ENCODE measurements at places on chromosomes 12 and 14. TPM values are rescaled to one million over a fixed set of nuclear protein-coding genes. Genes with fewer than 3 reads are reported as not detected.

GRCh38 chr12:7797698-7798398 lies 8.6 kb downstream of the NANOG start:
- peak; percentile 34 for DNase-seq

DNA sequence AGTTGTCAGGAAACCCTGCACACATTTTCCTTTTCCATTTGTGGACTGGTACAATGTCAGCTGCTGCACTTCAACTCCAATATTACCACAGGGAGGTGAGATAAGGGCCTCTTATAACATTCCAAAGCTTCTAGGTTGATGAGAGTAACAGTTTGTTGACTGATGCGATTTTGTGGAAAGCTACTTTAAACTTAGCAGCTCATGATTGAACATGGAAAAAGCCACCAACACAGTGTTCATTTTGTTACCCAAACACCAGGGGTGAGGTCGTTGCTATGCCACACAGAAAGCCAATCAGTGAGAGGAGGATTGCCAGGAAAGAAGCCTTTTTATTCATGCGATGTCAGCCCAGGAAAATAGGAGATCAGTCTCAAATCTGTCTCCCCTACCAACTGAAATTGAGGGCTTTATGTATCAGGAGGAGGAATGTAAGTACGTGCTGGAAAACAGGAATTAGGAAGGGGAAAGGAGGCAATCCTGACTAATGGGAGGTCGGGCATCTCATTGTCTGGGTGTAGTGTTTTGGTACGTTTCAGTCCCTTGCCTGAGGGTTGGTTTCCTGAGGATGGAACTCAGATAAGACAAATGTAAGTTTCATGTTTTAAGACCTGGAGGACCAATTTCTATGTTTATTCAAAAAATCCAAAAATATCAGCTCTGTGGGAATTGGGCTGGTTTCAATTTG lies 92.7 kb upstream of the PLEKHA5 start:
- no peak for DNase-seq

GRCh38 chr12:71162832-71163763 lies 5.3 kb upstream of the TSPAN8 start:
- DNase-seq = no peak

DNA sequence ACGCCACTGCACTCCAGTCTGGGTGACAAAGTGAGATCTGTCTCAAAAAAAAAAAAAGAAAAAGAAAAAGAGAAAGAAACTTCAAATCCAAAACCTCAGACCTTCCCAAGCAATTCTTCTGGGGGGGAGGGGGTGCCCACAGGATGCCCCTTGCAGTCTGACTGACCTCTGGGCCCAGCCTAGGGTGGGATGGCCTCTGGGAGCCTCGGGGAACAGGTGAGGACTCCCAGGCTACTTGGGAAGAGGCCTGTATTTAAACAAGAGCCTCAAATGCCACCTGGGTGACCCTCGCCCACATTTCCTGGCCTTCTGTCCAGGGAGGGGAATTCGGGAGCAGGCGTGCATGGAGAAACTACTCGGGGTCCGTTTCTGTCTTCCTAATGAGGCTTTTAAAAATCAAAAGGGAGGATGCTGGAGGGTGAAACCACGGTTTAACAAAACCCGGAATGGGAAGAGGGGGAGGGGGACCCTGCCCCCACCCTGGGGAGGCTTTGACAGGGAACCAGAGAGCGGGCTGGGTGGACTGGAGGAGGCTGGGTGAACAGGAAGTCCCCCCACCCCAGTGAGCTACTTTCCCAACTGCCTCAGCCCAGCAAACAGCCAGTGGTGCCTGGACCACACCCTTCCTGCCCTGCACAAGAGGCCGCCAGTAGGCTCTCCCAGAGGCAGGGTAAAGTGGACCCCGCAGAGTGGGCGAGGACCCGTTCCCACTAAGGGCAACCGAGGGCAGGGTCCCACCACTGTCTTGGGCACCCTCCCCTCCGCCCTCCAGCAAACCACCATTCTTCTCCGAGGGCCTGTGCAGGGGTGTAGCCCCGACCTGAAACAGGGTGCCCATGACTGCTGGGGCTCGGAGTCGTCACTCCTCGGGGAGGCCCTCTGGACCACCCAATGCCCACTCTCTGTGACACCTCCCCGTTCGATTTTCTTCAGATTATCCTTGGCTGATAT lies 1.5 kb upstream of the FBRSL1 start:
- no peak for DNase-seq

DNA sequence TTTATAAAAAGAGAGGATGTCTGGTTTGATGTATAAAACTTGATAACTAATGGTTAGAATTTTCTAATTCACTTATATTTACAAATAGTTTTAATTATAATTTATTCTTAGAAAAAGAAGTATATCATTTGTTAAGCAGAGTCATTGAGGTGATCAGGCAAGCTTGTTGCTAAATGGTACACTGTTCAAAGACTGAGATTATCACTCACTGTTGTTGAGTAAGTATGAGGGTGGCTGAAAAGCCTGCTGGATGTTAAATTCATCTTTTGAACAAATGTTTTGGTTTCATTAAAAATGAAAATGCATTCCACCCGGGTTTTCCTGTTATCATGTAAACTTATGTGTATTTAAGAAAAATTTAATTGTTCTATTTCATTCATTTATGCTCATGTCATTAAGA lies 451.8 kb downstream of the ADAMTS20 start:
- DNase-seq = no peak

DNA sequence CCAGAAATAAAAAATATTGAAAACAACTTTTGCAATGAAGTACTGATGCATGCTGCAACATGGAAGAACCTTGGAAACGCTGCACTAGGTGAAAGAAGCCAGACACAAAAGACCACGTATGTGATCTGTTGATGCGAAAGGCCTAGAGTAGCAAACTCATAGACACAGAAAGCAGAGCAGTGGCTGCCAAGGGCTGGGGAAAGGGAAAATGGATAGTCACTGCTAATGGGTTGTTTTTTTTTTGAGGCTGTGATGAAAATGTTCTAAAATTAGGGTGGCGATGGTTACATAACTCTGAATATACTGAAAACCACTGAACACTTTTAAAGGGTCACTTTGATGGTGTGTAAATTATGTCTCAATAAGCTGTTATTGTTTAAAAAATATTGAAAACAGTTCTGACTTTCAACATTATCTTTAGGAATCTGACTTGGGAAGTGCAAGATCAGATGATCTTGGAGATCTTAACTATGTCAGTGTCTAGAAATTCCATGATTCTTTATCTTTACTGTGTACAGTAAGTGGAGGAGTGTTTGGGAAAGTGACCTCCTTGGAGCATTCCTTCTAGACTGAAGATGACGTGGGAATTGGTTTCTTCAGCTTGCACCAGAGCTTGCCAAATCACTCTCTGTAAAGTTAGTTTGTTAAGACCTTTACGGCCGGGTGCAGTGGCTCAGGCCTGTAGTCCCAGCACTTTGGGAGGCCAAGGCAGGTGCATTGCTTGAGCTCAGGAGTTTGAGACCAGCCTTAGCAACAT lies 12.4 kb downstream of the MLXIP start:
- no peak for DNase-seq

GRCh38 chr14:102272392-102272791 lies 32.6 kb downstream of the MOK start:
- no peak for DNase-seq

DNA sequence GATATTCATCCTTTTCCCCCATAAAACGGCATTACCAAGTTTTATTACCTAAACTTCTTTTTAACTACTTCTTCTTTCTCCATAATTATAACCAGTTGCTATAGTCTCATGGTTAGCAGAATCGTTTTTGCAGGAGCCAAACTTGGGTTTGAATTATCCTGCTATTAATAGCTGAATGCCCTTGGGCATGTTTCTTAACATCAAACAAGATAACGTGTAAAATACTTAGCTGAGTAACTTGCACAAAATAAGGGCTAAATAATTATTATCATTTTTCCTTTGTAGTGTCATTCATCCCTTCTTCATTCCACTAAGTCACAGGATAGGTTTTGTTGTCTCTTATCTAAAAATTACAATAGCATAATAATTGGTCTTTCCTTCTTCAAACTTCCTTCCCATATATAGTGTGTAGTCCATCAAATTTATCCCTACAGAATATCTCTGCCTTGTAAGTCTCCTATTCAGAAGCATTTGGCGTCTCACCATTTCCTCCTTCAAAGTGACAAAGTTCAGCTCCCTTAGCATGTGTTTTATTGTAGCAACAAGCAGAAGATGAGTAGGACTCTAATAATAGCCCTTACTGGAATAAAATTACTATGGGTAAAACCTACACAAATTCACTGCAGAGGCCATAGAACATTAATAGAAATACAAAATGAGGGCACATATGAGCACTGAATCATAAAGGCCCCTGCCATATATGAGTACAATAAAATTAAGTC lies 63.8 kb downstream of the FAR2 start:
- DNase-seq = no peak

- DNase-seq = no peak
Observed at GRCh38 chr12:113318046-113318656, 16.8 kb downstream of the SLC8B1 start.

DNA sequence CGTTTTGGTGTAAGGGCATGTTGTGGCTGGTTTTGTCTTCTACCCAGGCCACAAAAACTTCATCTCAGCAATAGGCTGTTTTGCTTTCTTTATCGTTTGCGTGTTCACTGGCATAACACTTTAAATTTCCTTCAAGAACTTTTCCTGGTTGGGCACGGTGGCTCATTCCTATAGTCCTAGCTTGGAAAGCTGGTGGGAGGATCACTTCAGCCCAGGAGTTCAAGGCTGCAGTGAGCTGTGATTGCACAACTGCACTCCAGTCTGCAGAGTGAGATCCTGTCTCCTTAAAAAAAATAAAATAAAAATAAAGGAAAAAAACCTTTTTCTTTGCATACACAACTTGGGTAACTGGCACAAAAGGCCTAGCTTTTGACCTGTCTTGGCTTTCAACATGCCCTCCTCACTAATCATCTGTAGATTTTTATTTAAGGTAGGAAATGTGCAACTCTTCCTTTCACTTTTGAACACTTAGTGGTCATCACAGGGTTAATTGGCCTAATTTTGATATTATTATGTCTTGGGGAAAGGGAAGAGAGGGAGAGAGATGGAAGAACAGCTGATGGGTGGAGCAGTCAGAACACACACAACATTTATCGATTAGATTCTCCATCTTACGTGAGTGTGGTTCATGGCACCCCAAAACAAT lies 78.9 kb upstream of the PSMA6 start:
- DNase-seq = peak; percentile 52

GRCh38 chr12:64566831-64567517 lies 43.3 kb upstream of the RASSF3 start:
- no peak for DNase-seq

DNA sequence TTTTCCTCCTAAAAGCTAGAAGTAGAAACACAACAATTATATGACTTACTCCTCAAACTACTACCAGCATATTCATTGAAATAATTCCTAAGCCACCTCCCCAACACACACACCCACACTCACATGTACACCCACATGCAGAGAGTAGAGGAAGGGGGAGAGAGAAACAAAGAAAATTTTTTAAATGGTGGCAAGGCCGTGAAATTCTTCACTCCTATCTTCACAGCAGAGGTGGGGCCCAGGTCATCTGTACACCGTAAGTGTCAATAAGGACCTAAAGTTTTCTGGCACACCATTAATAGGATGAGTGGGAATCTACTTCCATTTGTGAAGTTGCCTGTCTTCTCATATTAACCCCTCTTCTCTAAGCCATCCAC lies 73.9 kb upstream of the EGLN3 start:
- no peak for DNase-seq

DNA sequence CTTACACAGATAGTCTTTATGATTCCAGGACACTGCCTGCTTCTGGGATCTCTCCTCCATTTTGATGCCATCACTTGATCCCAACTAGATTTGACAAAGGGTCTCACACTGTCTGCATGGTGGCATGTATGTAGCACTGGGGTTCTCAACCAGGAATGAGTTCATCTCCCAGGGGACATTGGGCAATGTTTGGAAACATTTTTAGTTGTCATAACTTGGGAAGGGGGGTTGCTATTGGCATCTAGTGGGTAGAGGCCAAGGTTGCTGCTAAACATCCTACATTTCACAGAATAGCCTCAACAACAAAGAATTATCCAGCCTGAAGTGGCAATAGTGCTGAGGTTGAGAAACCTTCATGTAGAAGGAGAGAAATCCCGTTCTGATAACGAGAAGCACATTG lies 376.2 kb downstream of the DPF3 start:
- no peak for DNase-seq

GRCh38 chr12:131129839-131130238 lies 176.1 kb downstream of the ADGRD1 start:
- DNase-seq = no peak

- no peak for DNase-seq
Observed at GRCh38 chr12:6376870-6377666, 1.7 kb upstream of the SCNN1A start.

GRCh38 chr12:20274008-20274407 lies 94.3 kb upstream of the PDE3A start:
- no peak for DNase-seq

- no peak for DNase-seq
Observed at GRCh38 chr12:13340149-13340548, 143.6 kb downstream of the EMP1 start.

GRCh38 chr12:94714378-94715114 lies 64.2 kb upstream of the TMCC3 start:
- DNase-seq = peak; percentile 87

- peak; percentile 9 for DNase-seq
Observed at GRCh38 chr14:37870170-37870569, 274.7 kb downstream of the TTC6 start.

- no peak for DNase-seq
Observed at GRCh38 chr12:122250536-122250935, 15.8 kb downstream of the VPS33A start.

The RD3L gene
- not detected for polyA plus RNA-seq

The CD163L1 gene
- polyA plus RNA-seq = 1.3 TPM

The ADGRD1 gene
- not detected for polyA plus RNA-seq

The SLCO1B1 gene
- not detected for polyA plus RNA-seq

The SLC22A17 gene
- 5.9 TPM for polyA plus RNA-seq

The CD69 gene
- polyA plus RNA-seq = not detected

The PLA2G1B gene
- not detected for polyA plus RNA-seq

The AMDHD1 gene
- 0.12 TPM for polyA plus RNA-seq

The YAF2 gene
- 8.1 TPM for polyA plus RNA-seq
